Right ventricle myocardium inferior (tissue), 1 donor: ENCODE measurements at places on chromosomes 7 and 10. TPM values are rescaled to one million over a fixed set of nuclear protein-coding genes. Genes with fewer than 3 reads are reported as not detected.

DNA sequence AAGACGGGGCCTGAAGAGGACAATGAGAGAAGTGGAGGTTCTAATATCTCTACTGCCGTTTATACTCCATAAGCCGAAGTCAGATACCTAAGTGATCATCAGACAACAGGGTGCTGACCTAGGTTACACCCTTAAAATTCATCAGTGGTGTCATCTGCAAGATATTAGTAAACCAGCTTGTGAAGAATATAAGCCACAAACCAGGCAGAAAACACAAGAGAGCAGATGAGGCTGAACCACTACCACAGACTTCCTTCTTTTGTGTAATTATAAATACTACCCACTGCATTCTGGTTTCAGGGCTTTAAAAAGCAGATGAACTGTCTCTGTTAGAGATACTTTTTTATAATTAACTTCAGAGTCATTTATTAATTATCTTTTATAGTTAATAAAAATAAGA, 69.0 kb upstream of the LRRC17 start:
- no peak for DNase-seq

- no peak for DNase-seq
Measured at GRCh38 chr7:87512906-87513305, 37.4 kb upstream of the ABCB4 start.

DNA sequence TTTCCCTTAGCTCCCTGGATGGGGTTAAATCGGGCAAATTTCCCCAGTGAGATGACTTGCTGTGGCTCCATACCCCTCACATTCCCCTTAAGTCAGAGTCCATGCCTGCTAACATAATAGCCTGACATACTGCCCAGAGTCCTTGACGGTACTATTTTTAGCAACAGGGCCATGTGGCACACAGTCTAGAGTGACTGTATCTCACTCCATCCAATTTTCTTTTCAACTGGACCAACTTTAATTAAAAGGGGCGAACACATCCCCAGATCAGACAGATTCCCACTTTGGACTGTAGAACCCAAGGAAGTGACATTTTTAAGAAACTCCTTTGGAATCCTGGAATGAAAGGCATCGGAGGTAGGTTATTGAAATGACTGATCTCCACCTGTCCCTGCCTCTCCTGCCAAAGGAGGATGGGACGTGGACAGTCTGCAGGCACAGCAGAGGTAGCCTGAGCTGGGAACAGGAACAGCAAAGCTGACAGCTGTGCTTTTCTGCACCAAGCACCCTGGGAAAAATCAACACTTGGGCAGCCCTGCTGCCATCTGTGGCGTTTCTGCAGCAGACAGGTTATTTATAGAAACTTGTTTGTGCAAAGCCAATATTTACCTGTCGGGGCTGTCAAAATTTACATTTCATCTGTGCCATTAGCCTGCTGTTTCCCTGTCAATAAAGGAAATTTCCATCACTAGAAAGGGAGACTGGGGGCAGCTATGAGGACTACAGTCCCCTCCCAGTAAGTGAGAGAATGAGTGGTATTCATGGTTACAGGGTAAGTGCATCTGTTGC, 221.5 kb upstream of the AOAH start:
- DNase-seq: no peak

DNA sequence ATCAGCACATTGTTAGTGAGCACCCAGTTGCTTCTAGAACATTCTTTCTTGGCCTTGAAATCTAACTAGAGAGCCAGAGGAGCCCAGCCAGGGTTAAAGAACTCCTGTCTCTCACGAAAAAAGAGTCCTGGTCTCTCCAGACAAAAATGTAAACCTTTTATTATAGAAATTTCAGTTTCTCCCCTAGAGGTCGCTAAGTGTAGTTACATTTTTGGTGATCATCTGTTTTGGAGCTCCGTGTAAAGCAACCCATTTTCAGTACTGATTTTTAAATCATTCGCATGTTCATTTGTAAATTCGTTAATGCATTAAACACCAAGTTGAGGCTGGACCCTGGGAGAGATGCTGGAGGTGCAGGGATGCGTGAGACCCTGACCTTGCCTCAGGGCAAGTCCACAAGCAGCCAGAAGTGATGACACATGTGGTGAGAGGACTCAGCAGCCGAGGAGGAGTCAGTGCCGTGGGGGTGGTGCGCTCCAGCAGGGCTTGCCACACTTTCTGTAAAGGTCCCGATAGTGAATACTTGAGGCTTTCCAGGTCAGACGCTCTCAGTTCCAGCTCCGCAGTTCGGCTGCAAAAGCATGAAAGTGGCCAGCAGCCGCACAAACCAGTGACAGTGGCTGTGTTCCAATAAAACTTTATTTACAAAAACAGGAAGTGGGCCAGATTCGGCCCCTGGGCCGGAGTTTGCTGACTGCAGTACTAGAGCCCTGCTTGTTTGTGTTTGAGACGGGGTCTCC, 578.6 kb upstream of the FOXK1 start:
- DNase-seq: no peak

GRCh38 chr7:155533827-155534690, 12.3 kb downstream of the CNPY1 start:
- no peak for DNase-seq

GRCh38 chr7:27487509-27487908, 175.2 kb downstream of the HIBADH start:
- DNase-seq: no peak

DNA sequence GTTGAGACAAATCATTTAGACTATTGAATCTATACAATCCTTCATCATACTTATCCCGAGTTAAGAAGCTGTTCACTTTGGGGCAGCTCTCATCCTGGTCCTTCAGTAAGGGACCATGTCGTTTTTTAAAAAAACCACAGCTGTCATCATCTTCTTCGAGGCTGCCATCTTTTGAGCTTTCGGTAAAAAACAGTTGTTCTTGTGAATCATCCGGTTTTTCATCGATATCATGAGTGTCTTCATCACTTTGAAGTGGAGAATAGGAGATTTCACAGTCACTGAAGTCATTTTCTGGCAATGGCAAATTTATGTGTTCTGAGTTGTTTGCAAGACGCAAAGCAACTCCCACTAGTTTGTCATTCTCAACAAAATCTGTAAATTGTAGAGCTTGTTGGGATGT, 3.9 kb downstream of the DCLRE1A start:
- no peak for DNase-seq

GRCh38 chr7:44381494-44382220, 56.3 kb upstream of the CAMK2B start:
- no peak for DNase-seq

DNA sequence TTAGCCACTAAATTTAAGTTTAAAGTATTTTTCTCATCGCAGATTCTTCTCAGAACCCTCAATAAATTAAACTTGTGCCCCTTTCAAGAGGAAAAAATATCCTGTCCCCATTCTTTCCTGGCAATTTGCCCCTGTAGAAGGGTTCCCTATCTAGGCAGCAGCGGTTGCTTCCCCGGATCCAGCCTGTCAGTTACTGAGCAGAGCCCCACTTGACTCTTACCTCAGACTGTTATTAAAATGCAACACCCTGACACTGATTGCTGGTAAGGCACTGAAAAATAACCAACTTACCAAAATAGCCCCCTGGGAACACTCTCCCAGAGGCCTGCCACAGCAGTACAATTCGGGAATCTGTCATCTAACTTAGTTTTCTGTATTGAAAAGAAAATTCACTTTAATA, 13.9 kb downstream of the LMTK2 start:
- DNase-seq: no peak

DNA sequence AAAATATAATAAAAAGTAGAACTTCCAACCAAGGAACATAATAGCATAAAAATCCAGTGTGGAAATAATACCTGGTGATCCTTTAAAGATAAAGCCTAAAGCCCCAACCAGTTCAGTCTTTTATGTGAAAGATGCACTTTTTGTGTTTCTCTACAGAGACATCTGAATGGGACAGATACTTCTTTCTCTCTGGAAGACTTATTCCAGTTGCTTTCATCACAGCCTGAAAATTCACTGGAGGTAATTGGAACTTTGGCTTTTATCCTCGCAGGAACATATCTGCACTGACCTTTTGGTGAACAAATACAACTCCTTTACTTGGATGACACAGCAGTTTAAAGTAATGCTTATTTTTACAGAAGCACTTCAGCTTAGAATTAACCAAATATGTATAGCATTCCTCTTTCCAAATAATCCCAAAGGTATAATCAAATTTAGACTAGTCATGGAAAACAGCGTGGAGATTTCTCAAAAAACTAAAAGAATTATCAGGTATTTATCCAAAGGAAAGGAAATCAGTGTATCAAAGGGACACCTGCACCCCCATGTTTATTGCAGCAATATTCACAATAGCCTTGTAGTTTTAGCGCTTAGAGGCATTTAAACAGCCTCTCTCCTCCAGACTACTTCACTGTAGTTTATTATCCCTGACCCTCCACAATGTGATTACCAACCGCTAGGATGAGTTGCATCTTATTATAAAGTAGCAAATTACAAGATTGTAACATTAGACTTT, 16.8 kb downstream of the HNRNPA2B1 start:
- DNase-seq: no peak

DNA sequence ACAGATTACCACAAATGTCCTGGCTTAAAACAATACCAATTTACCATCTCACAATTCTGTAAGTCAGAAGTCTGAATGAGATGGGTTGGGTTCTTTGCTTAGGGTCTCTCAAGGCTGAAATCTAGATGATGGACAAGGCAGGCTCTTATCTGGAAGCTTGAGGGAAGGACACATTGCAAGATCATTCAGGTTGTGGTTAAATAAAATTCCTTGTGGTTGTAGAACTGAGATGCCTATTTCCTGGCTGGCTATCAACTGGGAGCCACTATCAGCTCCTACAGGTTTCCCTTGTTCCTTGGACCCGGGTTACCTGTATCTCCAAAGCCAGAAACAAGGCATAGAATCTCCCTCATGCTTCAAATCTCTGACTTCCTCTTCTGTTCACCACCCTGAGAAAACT, 148.4 kb downstream of the MDFIC start:
- DNase-seq: no peak

GRCh38 chr10:24721229-24722106, 2.2 kb downstream of the ARHGAP21 start:
- DNase-seq: peak; percentile 72

GRCh38 chr10:122514045-122514840, 46.3 kb upstream of the DMBT1 start:
- DNase-seq: no peak

DNA sequence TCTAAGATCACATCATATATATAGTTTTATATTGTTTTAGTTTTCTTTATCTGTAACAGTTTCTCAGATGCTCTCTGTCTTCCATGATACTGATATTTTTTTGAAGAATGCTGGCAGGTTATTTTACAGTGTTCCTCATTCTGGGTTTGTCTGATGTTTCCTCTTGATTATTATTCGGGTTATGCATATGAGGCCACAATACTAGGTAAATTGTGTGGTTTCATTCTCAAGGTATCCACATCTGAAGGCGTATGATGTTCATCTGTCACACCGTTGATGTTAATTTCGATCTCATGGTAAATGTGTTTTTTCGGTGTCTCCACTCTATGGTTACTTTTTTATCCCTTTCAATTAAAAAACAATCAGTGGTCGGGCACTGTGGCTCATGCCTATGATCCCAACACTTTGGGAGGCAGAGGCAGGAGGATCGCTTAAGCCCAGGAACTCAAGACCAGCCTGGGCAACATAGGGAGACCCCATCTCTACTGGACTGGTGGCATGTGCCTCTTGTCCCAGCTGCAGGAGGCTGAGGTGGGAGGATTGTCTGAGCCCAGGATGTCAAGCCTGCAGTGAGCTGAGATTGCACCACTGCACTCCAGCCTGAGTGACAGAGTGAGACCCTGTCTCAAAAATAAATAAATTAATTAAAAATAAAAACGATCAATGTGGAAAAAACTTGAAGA, 108.9 kb downstream of the TPST1 start:
- DNase-seq: no peak

GRCh38 chr7:16604054-16604453, 41.5 kb downstream of the ANKMY2 start:
- DNase-seq: no peak

DNA sequence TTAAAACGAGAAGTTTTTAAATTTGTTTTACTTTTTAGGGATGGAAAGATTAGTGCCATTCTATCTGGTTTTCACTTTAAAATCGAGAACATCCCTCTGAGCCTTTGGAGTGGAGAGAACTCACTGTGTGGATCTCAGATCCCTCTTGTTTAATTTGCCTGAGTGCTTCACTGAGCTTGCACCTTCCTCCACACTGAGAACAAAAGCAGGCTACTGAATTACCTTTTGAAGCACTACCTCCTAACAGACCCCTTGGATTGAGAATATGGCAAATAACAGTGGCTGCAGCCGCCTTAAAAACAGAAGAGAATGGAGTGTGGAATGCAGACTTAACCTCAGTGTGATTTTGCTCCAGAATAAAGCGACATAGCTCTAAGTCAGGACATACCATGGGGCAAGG, 204.7 kb downstream of the CNTNAP2 start:
- no peak for DNase-seq

DNA sequence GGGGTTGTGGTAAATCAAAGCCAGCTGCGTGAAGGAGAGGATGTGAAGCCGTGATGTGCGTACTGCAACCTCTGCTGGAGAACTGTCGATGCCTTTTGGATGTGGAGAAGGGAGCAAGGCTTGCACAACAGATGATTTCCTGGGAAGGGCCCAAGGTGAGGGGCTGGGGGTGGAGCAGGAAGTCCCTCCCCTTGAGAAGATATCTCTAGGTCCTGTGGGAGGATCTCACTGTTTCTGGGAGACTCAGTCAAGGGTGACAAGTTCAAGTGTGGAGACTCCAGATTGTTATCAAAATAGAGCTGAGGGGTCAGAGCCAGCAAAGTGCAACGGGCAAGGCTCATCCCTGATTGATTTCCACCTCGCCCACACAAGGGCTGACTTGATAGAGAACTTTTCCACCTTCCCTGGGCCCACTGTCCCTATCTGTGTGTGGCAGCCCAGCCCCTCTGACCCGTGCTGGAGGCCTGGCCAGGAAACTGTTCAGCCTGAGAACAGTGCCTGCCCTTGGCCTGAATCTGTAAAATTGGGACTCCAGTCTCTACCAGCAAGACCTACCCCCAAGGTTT, 55.0 kb downstream of the COL13A1 start:
- no peak for DNase-seq

- DNase-seq: no peak
Measured at GRCh38 chr10:66258693-66259092, 667.1 kb upstream of the LRRTM3 start.

Gene ANLN
- total RNA-seq: 3.3 TPM

Gene ADAM12
- total RNA-seq: 0.35 TPM

Gene PLXNA4
- total RNA-seq: 17.6 TPM

Gene ELAPOR2
- total RNA-seq: 6.4 TPM

Gene OPN1SW
- not detected for total RNA-seq

Gene NOLC1
- total RNA-seq: 25.8 TPM

Gene FAM13C
- total RNA-seq: 7.8 TPM

Gene ELOVL3
- total RNA-seq: not detected

Gene OR13A1
- not detected for total RNA-seq

Gene CPA2
- total RNA-seq: not detected

Gene CHRM2
- 70.4 TPM for total RNA-seq
